Activated CD8-positive, alpha-beta memory T cell treated with anti-CD3 and anti-CD28 coated beads, Interleukin-2, amount 50 U/mL, for 4 hours (primary cell): ENCODE measurements at places on chromosomes 2 and 18.

DNA sequence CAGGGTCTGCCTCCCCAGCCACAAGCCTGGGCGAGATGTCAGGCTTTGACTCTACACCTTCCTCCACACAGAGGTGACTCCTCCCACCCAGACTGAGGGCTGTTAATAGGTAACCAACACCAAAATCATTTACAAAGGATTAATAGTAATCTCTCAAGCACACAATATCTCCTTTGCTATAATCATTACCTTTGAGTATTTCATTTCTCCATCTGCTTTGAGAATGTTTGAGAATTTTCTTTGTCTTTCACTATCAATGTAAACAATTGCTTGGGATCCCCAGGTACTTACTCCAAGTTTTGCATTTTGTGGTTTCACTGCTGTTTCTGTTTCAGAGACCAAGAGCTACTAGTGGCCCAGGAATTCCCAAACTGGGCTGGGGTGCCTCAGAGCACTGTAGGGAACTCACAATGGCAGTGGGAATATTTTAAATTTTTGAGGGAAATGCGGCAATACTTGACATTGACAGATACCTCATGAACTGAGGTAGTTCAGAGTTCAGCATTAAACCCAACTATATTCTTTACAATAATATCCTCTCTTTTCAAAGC, 166.4 kb upstream of the MGAT5 start:
- DNase-seq = no peak

- DNase-seq = no peak
These were observed 601.0 kb downstream of the XIRP2 start for GRCh38 chr2:167489325-167489724.

- no peak for DNase-seq
These were observed 88.9 kb downstream of the MYL12B start for GRCh38 chr18:3350566-3351527.

DNA sequence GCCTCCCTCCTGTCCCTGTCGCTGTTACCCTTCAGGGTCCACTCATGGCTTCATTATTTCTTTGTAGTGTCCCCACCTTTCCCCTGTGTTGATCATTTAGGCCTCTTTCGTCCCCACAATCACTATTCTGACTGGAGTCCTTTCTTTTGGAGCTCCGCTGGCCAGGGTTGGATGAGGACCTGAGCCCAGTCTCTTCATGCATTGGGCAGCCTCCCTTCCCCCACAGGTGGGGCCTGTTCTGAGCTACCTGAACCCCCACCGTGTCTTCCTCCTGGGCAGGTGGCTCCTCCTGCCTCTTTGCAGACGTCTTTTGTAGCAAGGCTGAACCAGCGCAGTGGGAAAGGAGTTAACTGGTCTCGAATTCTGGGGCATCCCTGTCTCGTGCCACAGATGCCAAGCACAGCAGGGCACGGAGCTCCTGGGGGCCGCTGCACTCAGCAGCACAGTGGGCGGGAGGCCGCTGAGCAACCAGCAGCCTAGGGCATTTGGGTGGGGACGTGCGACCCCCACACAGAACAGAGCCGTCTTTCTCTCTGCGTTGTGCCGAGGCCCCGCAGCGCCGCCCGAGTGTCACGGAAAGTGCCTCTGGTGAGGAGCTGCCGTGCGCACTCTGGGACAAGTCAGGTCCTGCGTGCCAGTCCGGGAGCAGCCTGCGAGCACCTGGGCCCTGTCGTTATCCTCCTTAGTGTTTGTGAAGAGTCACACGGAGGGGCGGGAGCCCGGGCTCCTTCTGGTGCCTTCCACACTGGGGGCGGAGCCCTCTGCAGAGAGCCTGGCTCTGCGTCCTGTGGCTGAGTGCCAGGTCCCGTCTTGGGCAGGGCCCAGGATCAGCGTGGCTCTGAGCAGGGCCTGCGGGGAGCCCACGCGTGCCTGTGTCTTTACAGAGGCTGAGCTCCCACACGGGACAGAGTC, 130.1 kb downstream of the NFATC1 start:
- no peak for DNase-seq

DNA sequence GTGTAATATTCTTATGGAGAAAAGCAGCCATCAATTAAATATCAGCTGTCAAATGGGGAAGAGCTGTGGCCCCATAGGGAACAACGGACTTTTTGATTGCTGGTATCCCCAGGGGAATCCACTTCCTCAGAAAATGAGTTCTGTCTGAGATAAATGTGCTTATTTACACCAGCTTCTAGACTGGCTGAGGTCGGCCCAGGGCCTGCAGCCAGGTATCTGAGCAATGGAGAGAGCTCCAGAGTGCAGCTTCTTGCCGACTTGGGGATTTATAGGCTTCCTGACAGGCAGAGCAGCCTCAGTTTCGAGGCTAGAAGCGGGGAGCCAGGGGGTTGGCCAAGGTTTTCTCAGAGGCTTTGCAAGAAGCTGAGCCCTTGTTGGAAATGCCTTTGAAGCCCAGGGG, 67.2 kb downstream of the MCFD2 start:
- DNase-seq = no peak

DNA sequence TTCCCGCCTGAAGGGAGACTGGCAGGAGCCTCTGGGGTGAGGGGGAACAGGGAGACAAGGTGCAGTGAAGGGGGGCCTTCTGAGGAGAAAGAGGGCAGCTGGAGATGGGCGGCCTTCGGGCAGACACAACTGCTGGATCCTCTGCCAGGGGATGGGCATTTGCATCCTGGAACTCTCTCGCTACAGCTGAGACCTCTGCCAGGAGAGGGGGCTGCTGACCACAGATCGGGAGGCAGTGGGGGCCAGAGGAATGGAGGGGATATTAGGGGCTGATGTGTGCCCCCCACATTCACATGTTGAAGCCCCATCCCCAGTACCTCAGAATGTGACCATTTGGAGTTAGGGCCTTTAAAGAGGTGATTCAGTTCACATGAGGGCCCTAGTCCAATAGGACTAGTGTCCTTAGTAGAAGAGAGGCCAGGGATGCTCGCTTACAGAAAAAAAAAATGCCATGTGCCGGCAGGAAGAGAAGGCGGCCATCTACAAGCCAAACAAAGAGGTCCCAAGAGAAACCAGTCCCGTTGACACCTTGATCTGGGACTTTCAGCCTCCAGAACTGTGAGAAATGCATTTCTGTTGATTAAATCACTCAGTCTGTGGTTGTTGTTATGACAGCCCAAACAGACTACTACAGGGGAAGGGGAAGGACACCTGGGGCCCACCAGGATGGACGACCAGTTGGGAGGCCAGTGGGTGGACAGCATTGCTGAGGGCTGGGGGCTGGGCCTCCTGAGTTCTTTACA, 50.0 kb downstream of the TRABD2A start:
- DNase-seq = no peak

DNA sequence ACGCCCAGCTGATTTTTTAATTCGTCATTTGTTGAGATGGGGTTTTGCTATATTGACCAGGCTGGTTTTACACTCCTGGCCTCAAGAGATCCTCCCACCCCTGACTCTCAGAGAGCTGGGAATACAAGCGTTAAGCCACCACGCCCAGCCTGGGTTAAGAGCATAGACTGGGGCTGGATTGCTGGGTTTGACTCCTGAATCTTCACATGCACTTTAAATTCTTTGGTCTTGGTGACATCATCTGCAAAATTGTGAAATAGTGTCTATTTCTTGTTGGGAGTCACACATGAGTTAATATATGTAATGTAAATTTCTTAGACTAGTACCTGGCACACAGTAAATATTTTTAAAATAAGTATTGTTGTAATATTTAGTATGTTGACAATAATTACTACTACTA, 257.4 kb downstream of the DOK6 start:
- DNase-seq = no peak

DNA sequence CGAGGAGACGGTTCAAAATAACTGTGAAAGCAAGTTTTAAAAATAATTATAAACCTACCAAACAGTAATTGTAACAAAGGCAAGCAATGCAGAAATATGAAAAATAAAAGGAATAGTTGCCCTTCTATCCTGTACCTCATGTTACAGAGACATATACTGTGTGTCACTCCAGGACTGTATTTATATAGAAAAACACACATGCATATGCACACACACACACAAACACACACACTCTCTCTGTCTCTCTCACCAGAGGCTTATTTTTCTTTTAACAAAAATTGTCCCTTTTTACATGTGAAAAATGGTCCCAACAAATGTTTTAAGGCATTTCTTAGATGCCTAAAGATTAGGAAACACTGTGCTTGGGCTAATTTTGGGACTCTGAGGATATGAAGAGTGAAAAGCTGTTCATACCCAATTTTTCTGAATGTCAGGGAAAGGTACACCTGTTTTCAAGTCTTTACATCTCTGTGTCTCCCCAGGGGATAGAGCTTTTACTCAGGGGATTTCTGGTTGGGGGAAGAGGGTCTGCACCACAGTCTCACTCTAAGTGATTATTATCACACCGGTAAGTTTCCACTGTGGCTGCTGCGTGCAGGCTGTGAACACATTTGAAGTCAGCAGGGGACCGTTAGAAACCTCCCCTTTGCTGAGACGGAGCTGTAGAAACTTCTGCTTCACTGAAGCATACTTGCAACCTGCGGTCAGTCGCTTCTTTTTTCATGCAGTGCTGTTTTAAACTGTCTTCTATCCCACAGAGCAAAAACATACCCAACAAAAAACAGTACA, 51.4 kb upstream of the SPAG16 start:
- DNase-seq = peak; percentile 39

- no peak for DNase-seq
These were observed 3.6 kb upstream of the PAX3 start for GRCh38 chr2:222302178-222303018.

DNA sequence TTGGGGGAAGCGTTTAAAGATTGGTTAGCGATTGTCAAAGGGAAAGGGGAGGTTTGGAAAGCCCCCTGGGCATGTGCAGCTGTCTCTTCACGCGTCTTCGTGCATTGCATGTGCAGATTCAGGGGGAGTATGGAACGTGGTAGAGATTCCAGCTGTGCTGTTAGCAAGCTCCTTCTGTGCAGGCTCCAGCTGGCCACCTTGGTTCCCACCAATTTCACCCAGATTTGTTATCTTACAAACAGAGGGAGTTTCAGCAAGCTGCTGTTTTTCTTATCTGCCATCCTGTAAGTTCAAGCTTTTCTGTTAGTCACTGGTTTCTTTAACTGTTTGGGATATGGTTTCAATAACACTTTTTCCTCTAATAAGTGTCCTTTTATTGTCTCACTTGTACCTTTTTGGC, 30.4 kb downstream of the FARP2 start:
- DNase-seq = no peak

DNA sequence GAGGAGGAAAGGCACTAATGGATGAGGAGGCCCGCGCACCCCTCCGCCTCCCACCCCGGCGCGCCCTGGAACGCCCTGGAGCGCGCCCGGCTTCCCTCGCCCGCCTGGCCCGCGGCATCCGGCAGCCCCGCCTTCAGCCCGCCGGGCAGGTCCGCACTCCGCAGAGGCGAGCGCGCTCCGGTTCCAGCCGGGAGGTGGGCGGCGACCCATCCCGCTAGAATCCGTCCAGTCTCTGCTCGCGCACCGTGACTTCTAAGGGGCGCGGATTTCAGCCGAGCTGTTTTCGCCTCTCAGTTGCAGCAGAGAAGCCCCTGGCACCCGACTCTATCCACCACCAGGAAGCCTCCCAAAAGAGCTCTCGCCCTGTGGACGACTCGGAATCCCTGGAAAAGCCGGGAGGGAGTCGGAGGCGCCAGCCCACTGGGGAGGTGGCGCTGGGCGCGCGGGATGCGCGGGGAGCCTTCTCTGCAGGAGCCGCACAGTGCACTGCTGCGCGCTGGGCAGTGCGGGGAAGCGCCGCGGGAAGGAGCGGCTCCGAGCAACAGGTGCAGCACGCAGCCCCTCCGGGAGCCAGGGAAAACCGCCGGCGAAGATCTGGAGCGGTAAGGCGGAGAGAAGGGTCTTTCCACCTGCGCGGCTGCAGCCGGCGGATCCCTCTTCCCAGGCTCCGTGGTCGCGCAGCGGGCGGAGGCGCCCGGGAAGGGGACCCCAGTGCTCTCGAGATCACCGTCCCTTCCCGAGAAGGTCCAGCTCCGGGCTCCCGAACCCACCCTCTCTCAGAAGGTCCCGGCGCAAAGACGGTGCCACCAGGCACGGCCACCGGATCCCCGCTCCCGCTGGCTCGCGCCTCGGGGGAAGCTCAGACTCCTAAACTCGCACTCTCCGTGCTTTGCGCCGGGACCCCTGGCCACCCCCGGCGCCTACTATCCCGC, at the start of gene GALR1:
GALR1 (plus strand) TSS at position 280 of the 932 bp plus-strand sequence. CDS start 701 bp downstream, outside the sequence.
- no peak for DNase-seq

GRCh38 chr2:76825140-76825970, 696.8 kb downstream of the LRRTM4 start:
- no peak for DNase-seq

GRCh38 chr18:36350251-36350651, 52.7 kb downstream of the FHOD3 start:
- no peak for DNase-seq

DNA sequence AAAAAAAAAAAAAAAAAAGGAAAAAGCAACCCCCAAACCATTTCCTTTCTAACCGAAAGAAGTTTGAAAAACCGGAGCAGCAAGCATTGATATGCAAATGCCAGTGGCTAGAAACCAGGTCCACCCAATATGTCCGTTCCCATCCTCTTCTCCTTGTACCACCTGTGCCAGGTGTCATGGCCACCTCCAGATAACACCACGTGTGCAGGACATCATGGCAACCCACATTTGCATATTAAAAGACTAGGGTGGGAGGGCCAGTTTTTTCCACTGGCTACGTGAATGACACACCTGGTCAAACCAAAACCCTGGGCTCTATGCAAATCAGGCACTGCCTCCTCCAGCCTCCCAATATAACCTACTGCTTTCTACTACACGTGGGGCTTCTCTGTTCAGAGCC, 303.3 kb upstream of the GULP1 start:
- no peak for DNase-seq

DNA sequence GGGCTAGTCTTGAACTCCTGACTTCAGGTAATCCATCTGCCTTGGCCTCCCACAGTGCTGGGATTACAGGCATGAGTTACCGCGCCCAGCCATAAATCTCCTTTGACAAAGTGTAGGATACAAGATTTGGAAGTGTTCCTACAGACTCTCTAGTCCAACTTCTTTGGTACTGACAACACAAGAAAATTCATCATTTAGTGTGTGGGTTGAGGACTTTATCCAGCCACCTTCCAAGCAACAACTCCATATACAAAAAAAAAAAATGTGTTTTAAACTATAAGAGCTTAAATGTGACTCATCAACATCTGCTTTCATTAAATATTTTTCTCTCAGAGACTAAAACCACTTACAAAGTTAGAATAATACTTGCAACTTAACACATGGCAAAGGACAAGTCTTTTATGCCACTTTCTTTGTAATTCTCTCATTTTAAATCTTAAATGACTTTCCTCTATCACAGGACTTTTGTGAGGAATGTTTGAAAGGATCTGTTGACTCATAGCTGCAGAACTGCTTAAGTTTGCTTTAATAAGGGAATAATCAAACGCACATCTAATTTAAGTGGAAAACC, 46.2 kb upstream of the ITGAV start:
- no peak for DNase-seq

GRCh38 chr18:58004317-58004716, 39.7 kb upstream of the NEDD4L start:
- DNase-seq = no peak
